ENCODE measurements at places on chromosomes 12 and 14.

- no peak for DNase-seq
Measured at GRCh38 chr12:49622501-49623141, 740 bp upstream of the PRPF40B start.

GRCh38 chr12:87127272-87127671 is 871.1 kb upstream of the MGAT4C start:
- no peak for DNase-seq

- no peak for DNase-seq
Measured at GRCh38 chr14:26328791-26329190, 269.0 kb downstream of the NOVA1 start.

- DNase-seq = no peak
Measured at GRCh38 chr14:50335389-50335788, 23.3 kb downstream of the DMAC2L start.

DNA sequence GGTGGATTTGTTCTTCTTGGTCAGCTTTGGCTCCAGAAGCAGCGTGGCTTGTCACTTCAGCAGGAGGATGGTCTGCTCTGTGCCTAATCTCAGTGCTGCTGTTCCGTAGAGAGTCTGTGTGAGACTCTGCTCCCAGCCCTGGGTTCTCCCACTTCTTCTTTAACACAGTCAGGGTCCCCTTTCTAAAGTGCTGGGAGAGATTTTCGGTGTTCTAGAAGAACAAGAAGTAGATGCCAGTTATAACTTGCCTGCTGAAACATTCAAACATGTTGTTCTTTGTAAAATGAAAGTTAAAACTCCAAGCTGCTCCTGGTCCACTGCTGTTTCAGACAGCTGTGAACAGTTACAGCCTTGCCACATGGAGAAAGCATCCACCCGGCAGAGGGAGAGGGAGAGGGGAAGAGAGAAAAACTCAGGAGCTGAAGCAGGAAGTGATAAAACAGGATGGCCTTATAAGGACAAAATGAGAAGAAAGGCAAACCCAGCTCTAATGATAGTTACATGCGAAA is 55.2 kb upstream of the CERS5 start:
- DNase-seq = peak; percentile 57

DNA sequence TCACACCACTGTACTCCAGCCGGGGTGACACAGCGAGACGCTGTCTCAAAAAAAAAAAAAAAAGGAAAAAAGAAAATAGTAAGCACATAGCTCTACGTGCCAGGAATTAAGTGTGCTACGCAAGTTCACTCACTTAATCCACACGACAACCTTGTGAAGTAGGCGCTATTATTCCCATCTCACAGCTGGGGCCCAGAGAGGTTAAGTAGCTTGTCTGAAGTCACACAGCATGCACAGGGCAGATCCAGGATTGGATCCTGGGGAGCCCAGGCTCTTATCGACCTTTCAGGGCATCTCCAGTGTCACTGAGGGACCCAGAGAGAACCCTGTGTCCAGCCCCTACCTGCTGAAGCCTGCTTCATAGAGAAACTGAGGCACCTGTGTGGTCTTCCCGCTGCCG is 11.9 kb downstream of the DHX37 start:
- no peak for DNase-seq
